Trophoblast cell (in vitro differentiated cells and primary cell): ENCODE measurements at places on chromosomes 4 and X.

GRCh38 chr4:186109245-186109644 is 4.7 kb downstream of the FAM149A start:
- no peaks in the 10 kb centered on the region for H3K36me3 ChIP-seq
- no peak for DNase-seq
- peaks cover 15% of the 10 kb centered on the region for H3K27me3 ChIP-seq

DNA sequence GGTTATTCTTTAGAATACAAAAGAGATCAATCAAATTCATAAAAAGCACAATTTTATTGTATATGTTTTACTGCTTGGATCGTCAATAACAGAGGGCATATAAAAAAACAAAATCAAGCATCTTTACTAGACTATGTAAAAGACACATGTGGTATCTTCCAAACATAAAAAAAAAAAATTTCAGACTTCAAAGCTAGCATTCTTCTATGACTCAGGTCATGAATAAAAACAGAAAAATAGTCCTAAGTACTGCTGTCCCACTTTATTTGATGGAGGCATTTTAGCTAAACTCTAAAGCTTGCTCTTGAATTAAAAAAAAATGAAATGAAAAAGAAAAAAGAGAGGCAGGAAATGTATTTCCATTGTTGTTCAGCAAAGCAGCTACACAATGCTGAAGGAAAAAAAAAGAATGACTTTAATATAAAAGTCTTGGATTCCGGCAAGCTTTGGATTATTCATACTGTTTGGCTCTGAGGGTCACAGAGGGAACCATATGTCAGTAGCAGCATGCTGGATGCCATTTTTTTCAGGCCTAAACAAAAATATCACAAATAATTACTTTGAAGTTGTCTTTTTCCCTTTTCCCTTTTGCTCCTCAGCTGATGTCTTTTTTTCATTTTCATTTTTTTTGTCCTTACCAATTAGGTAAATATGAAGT is 249.1 kb upstream of the DIAPH2 start:
- no peaks in the 10 kb centered on the region for H3K36me3 ChIP-seq
- no peaks in the 10 kb centered on the region for H3K4me1 ChIP-seq
- no peak overlapping the region for H3K27ac ChIP-seq
- DNase-seq, result no peak
- no peak overlapping the region for H3K4me3 ChIP-seq
- no peaks in the 10 kb centered on the region for H3K27me3 ChIP-seq

DNA sequence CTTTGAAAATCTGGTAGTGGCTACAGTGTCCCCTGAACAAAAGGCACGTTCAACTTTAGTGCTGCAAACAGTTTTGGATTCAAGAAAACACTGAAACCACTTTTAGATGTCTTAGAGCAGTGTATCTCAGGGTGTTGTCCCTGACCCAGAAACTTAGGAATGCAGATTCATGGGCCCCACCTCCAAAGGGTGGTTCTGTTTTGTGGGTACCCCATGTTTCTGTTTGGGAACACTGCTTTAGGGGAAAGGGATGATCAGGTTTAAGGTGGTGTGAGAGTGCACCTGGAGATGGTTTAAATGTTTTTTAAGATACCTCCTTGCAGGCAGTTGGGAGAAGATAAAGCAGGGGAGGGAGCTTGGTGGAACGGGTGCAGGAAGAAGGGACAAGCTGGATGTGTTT is 55.6 kb downstream of the JADE1 start:
- H3K27ac ChIP-seq, result no peak overlapping the region
- DNase-seq, result no peak
- H3K36me3 ChIP-seq, result peaks cover 19% of the 10 kb centered on the region
- no peak overlapping the region for H3K4me3 ChIP-seq
- H3K27me3 ChIP-seq, result no peaks in the 10 kb centered on the region
- H3K4me1 ChIP-seq, result peaks cover 4% of the 10 kb centered on the region

DNA sequence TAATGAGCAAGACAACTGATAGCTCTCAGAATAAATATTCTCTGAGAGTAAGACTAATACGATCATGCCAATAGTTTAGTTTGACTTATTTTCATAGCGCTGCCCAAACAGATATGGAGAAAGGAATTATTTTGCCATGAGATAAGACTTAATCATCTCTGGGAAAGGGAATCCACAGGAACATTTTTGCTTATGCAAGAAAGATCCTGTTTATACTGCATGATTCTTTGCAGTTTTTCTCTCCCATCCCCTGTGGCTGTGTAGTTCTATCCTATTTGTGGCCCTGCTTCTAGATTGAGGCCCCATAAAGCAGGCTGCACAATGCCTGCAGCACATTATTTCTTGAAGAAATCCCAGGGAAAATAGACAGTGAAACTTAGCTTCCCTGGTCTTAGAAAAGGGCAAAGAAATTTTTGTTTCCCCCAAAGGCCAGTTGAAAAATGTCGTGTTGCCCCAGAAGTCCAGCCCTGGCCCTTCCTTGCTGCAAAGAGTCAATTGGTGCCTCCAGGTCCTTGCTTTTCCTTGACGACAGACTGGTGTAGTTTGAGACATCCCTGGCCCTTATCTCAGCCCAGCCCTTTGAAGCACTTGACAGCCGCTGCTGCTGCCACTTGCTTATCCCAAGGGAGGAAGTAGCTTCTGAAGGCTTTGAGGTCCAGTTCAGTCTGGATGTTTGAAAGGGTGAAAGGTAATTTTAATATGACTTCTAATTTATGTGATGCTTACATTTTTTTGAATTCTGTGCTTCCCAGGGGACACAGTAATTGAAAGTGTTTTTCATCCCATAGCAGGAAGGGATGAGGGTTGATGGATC is 45.0 kb upstream of the SH3RF1 start:
- no peak for DNase-seq
- H3K27ac ChIP-seq, result no peak overlapping the region
- H3K27me3 ChIP-seq, result no peaks in the 10 kb centered on the region
- H3K4me1 ChIP-seq, result peaks cover 6% of the 10 kb centered on the region

GRCh38 chrX:69060631-69061408 is 104.4 kb downstream of the PJA1 start:
- H3K27ac ChIP-seq, result no peak overlapping the region
- H3K4me3 ChIP-seq, result no peak overlapping the region
- H3K4me1 ChIP-seq, result no peaks in the 10 kb centered on the region
- no peaks in the 10 kb centered on the region for H3K27me3 ChIP-seq
- H3K36me3 ChIP-seq, result no peaks in the 10 kb centered on the region

GRCh38 chrX:73127700-73128241 is 48.5 kb upstream of the PABPC1L2A start:
- no peaks in the 10 kb centered on the region for H3K36me3 ChIP-seq
- no peaks in the 10 kb centered on the region for H3K27me3 ChIP-seq

DNA sequence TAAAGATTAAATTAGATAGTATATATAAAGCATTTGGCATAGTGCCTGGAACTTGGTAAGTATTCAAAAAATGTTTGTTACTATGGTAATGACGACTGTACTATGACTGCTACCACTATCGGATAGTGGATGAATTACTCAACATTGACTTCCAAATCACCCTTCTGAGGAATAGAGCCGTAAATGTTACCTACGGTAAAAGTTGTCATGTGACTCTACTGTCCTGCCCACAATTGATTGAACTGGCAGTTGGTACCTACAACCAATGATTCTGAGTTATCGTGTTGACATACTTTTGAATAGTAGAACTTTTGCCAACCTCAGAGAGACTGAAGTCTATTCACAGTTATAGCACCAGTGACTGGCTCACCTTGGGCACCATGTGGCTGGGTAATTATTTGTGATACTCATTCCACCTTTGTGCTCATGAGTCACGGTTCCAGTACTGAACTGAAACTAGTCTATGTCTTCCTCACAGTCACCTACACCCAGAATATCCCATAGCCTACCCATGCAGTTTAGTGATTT is 185.5 kb upstream of the PITX2 start:
- H3K27ac ChIP-seq, result no peak overlapping the region
- no peak overlapping the region for H3K4me3 ChIP-seq
- H3K36me3 ChIP-seq, result no peaks in the 10 kb centered on the region
- DNase-seq, result peak; percentile 2

GRCh38 chr4:61445374-61446063 is 245.4 kb downstream of the ADGRL3 start:
- DNase-seq, result no peak
- H3K36me3 ChIP-seq, result no peaks in the 10 kb centered on the region
- H3K27ac ChIP-seq, result no peak overlapping the region
- H3K4me1 ChIP-seq, result peaks cover 2% of the 10 kb centered on the region
- H3K4me3 ChIP-seq, result no peak overlapping the region

GRCh38 chrX:153214934-153215333 is 35.9 kb downstream of the MAGEA1 start:
- no peak overlapping the region for H3K4me3 ChIP-seq
- DNase-seq, result no peak
- H3K27me3 ChIP-seq, result no peaks in the 10 kb centered on the region

DNA sequence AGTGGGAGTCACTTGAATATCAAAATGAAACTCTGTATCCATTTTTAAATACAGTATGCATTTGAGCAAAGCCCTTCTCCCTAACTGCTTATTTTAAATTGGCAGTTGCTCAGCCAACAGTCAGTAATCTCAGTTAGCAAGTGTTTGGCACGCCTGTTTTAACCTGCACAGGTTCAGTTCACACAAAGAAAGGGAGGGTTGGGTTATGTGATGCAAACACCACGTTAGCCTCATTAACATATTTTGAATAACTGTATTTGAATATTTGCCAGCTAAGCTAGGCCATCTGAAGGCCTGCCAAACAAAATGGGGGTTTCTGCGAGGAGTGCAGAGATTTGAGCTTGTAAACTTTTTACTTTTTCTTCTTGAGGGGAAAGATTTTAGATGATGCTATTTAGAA is 19.8 kb downstream of the GAB1 start:
- no peaks in the 10 kb centered on the region for H3K27me3 ChIP-seq
- no peak overlapping the region for H3K4me3 ChIP-seq
- H3K36me3 ChIP-seq, result no peaks in the 10 kb centered on the region
- peak overlapping the region; percentile 34 for H3K27ac ChIP-seq

- no peak overlapping the region for H3K27ac ChIP-seq
- no peaks in the 10 kb centered on the region for H3K4me1 ChIP-seq
- H3K4me3 ChIP-seq, result no peak overlapping the region
- no peaks in the 10 kb centered on the region for H3K36me3 ChIP-seq
- no peak for DNase-seq
Measured at GRCh38 chr4:26839534-26839951, 21.1 kb upstream of the STIM2 start.

GRCh38 chr4:152981278-152981677 is 45.2 kb downstream of the FHDC1 start:
- H3K36me3 ChIP-seq, result peaks cover 5% of the 10 kb centered on the region
- DNase-seq, result no peak
- no peak overlapping the region for H3K27ac ChIP-seq
- H3K4me1 ChIP-seq, result no peaks in the 10 kb centered on the region

GRCh38 chr4:101960431-101960830 is 169.9 kb downstream of the BANK1 start:
- no peak for DNase-seq
- no peaks in the 10 kb centered on the region for H3K36me3 ChIP-seq
- H3K4me3 ChIP-seq, result no peak overlapping the region
- no peak overlapping the region for H3K27ac ChIP-seq
- no peaks in the 10 kb centered on the region for H3K27me3 ChIP-seq

GRCh38 chr4:101306764-101307615 is 40.3 kb downstream of the PPP3CA start:
- peak; percentile 46 for DNase-seq
- H3K27ac ChIP-seq, result no peak overlapping the region
- peaks cover 4% of the 10 kb centered on the region for H3K4me1 ChIP-seq
- no peaks in the 10 kb centered on the region for H3K36me3 ChIP-seq
- no peaks in the 10 kb centered on the region for H3K27me3 ChIP-seq

- H3K27me3 ChIP-seq, result no peaks in the 10 kb centered on the region
- no peak overlapping the region for H3K4me3 ChIP-seq
- no peaks in the 10 kb centered on the region for H3K4me1 ChIP-seq
- no peak for DNase-seq
- no peak overlapping the region for H3K27ac ChIP-seq
Measured at GRCh38 chr4:90757534-90758060, 630.4 kb downstream of the CCSER1 start.

- no peaks in the 10 kb centered on the region for H3K36me3 ChIP-seq
- H3K4me1 ChIP-seq, result no peaks in the 10 kb centered on the region
- no peak overlapping the region for H3K4me3 ChIP-seq
- no peak overlapping the region for H3K27ac ChIP-seq
Measured at GRCh38 chrX:68232206-68232605, 201.1 kb downstream of the OPHN1 start.

GRCh38 chr4:44016570-44017421 is 431.8 kb downstream of the KCTD8 start:
- no peak overlapping the region for H3K27ac ChIP-seq
- H3K4me1 ChIP-seq, result no peaks in the 10 kb centered on the region
- no peaks in the 10 kb centered on the region for H3K36me3 ChIP-seq
- peak; percentile 5 for DNase-seq
- H3K27me3 ChIP-seq, result no peaks in the 10 kb centered on the region
- H3K4me3 ChIP-seq, result no peak overlapping the region

DNA sequence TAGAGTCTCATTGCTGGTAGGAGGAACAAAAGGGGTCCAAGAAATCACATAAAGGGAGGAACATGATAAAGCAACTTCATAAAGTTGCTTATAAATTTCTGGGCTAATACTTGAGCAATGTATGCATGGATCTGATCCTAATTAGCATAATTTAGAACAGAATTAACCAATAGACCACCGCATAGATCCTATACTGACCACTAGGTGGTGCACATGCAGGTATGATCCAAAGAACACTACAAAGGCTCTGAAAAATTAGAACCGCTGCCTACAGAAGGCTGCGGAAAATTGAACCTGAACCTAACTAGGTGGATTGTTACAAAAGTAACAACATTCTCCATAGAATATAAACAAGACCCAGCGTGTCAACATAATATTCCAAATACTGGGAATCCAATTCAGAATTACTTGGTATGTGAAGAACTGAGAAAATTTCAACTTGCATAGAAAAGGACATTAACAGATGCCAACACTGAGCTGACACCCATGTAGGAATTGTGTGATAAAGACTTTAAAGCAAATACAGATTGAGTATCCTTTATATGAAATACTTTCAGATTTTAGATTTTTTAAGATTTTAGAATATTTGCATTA is 23.3 kb downstream of the BRCC3 start:
- no peaks in the 10 kb centered on the region for H3K4me1 ChIP-seq
- no peaks in the 10 kb centered on the region for H3K27me3 ChIP-seq

DNA sequence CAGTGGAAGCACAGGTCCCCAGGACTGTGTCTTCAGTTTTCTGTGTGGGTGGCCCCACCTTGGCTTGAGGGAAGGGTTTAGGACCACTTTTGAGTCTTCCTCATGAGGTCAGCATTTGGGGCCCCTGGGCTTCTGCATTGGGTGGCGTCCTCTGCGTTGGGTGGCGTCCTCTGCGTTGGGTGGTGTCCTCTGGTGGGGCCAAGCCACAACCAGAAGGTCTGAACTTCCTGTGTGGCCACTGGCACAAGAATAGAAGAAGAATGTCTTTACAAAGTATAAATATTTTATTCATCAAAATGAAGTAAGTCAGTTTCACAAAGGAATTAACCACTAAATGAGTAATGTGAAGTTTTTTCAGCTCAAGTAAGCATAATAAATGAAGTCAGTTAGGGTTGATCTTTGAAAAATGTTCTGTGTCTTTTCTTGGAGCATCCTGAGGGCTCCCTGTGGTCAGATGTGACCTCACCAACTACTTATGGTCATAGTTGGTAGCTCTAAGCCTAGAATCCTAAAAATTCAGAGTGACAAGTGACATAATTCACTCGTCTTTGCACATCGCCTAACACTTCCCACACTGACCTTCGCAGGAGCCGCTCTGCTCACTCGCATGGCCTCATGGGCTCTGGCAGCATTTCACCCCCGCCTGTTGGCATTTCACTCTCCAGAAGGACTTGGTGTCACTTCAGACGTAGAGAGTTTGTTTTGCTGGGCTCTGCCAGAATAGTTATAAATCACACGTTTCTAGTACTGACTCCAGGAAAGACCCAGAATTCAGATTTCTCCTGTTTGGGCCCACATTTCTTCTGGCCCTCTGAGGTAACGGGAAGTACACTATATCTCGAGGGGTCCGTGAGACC is 39.0 kb upstream of the HGFAC start:
- H3K4me3 ChIP-seq, result no peak overlapping the region
- H3K4me1 ChIP-seq, result no peaks in the 10 kb centered on the region
- no peak for DNase-seq
- H3K27me3 ChIP-seq, result no peaks in the 10 kb centered on the region
